Stimulated activated CD8-positive, alpha-beta memory T cell treated with anti-CD3 and anti-CD28 coated beads, Interleukin-4, amount 100 ng/mL, for 4 hours (primary cell): ENCODE measurements at places on chromosomes 6 and 20.
A peak's percentile ranks its signal among the peaks of the same experiment; 100 is the strongest.

- no peak for DNase-seq
These were observed 263.4 kb upstream of the CHD6 start for GRCh38 chr20:41881466-41882046.

DNA sequence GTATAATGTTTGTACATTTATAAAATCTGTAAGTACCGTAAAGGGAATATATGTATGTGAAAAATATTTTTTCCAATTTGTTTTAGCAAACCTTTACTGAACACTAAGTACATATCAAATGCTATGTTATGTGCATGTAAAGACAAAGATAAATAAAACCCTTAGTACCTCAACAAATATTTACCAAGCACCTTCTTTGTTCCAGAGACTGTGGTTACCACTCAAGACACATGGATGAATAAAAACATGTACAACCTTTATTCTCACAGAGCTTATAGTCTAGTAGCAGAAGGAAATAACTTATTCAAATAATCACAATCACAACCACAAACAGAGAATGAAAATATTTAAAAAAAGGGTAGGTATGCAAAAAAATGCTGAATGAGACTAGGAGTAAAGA, 17.5 kb downstream of the TMX4 start:
- no peak for DNase-seq

DNA sequence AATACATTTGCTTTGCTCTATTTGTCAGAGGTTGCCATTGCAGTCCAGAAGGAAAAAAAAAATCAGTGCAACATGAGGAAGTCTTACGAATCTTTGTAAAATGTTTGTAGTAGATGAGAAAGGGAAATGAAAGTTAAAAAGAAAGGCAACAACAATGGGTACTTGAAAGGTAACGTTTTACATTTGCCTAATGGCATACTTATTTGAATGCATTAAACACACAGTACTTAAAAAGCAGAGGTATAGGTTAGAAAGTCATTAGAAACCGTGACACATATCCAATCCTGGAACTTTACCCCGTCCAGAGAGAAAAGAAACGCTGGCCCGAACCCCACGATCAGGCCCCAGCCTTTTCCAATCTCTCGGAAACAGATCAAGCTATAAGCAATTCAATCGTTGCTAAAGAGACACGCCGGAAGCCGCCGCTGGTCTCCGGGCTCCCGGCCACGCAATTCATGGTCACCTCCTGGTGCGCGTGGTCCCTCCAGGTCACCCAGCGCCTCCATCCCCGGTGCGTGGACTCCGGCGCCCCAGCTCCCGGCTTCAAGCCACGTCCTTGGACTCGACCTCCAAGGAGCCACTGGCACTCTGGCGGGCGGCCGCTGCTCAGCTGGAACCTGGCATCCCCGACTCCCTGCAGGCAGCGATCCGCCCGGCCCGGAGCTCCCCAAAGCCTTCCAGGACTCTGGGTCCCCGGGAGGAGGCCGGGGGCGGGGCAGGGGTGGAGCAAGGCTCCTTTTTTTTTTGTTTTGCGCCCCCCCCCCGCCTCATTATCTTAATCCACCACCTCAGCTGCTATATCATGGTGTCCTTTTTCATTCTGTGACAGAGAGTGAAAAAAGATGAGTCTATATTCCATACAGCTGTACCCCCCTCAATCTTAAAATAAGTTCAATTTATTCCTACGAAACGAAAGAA, at the start of gene SLC18B1:
Gene SLC18B1 (minus strand): TSS at position 687 of the 918 bp plus-strand sequence. CDS start 181 bp downstream, at position 506.
- DNase-seq = peak; percentile 23

- no peak for DNase-seq
These were observed 188.9 kb downstream of the TTLL2 start for GRCh38 chr6:167513778-167514177.

GRCh38 chr6:7389451-7390225, at the start of the genes CAGE1 and RIOK1:
TSS of gene CAGE1 (minus strand) at chr6:7389742. CDS start at chr6:7387173, 2,569 bp downstream.
TSS of gene RIOK1 (plus strand) at chr6:7389808. CDS start at chr6:7390003, 195 bp downstream.
- DNase-seq = peak; percentile 87

DNA sequence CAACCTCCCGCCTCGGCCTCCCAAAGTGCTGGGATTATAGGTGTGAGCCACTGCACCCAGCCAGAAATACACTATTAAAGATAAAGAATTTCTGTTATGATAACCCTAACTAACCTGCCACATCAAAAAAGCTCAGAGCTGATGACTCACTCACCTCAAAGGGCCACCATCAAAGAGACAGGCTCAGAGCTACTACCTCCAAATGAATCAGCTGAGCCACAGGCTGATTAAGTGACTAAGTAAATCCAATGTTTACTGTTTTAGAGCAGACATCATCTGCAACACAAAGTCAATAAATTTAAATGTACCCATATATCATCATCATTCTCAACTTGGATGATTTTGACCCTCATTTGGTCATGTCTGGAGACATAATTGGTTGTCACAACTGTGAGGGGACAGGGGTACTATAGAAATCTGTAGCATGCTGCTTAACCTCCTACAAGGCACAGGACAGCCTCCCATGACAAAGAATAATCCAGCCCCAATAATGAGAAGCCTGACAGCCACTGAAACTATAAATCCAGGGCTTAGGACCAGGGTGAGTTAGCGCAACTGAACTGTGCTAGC, 106.5 kb downstream of the ATP9A start:
- no peak for DNase-seq

DNA sequence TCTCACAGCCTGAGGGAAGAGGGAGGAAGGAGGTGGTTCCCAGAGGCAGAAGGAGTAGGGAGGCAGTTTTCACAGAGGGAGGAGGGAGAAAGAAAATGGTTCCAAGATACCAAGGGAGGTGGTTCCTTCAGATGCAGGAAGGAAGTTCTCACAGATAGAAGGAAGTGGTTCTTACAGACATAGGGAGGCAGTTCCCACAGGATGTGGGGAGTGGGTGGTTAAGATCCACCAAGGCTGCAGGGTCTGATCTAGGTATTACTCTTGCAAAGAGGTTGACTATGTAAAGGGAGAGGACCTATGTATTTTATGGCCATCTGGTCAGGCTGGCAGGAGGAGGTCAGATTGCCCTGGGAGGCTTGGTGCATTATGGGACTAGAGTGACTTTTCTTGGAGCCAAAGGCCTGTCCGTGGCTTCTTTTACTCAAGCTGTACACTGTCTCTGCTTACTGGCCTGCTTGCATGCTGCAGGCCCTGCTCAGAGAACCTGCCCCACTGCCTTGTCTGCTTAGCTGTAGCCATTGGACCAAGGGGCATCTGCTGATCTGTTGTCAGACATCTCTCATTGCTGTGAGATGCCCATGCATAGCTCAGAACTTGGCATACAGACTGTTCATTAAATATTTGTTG, 283.7 kb downstream of the DHX35 start:
- DNase-seq = no peak

DNA sequence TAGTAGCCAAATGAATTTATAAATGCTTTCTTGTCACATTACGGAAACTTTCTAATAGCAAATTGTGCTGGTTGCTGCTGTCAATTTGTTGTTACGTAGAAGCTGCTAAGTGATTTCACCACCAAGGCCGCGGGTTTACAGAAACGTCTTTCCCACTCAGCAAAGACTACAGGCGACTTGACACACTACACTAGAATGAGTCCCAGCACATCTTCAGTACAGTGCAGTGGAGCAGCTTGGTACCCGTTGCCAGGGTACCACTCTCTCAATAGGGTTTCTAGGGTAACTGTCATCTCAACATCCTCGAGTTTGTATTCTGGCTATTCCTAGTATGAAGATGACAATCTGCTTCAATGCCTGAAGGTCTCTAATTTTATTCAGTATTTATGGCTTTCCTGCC, 22.7 kb upstream of the ZDHHC14 start:
- DNase-seq = no peak

DNA sequence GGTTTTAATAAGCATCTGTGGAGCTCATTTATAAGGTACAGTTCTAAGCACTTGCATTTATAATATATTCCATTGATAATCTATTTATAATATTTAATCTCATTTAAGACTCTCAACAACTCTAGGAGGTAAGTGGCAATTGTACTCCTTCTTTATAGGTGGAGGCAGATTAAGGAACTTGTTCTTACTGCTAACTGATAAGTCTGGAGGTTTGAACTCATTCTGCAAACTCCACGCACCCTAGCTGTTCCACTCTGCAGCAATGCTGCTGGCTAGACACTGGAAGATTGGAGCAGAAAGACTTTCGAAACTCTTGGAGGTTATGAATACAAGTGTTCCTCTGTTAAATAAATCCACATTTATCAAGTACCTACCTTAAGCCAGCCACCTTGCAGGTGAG, 793 bp upstream of the HDAC2 start:
- DNase-seq = no peak

DNA sequence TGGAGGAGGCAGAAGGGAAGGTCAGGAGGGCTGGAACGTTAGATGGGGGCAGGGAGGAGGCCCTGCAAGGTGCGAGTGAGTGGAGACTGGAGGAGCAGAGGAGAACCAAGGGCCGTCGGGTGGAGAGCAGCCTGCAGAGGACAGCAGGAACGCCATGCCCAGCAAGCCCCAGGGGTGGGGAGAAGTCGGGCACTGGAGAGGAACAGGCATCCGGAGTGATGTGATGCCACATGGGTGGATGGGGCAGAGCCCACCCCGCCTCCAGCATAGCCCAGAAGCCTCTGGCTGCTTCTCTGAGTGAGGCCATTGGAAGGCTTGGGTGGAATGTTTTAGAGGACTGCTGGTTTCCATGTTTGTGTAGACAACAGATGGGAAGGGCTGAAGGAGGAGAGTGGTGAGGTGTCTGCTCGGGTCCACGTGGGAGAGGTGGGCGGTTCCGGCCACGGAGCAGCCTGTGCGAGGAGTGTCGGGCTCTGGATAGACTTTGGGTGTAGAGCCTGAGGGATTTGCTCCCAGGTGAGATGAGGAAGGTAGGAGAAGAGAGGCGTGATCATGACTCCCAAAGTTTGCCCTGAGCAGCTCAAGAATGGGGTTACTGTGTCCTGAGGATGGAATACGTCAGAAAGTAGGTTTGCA, 221.4 kb downstream of the SMOC2 start:
- DNase-seq = no peak

DNA sequence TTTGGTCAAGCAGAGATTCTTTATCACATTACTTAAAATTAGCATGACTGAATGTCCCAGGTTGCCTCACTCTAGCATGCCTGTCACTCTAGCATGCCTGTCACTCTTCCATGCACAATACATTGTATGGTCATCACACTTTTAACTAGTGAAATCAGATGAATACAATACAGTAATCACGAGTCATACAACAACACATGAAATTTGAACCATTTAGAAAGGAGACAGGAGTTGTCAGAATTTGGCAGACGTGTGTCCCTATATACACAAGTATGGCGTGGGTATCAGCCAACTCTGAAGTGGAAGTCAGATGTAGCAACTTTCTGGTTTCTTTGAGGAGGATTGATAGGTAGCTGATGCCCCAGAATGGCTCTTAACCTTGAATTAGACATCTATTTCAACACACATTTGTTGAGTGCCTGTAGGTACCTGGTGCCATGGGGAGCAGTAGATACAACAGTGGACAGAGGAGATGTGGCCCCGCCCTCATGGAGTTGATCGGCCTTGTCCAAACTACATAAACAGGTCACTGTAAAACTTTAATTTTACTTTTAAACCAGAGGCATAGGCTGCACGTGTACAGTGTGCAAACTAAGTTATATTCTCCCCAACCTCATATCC, 116.1 kb upstream of the TIAM2 start:
- DNase-seq = no peak

DNA sequence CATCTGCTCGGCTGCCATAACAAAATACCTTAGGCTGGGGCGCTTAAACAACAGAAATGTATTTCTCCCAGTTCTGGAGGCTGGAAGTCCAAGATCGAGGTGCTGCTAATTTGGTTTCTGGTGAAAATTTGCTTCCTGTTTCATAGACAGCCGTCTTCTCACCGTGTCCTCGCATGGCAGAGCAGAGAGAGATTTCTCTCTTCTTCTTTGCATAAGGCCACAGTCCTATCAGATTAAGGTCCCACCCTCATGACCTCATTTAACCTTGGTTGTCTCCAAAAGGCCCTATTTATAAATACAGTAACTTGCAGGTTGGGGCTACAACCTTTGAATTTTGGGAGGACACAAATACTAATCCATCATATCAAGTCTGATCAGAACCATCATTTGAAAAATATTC, 544.3 kb downstream of the KIF16B start:
- DNase-seq = no peak

- no peak for DNase-seq
These were observed 4.5 kb upstream of the TREM2 start for GRCh38 chr6:41167173-41167963.

GRCh38 chr20:57594092-57594951, 25.9 kb downstream of the ZBP1 start:
- DNase-seq = peak; percentile 25

DNA sequence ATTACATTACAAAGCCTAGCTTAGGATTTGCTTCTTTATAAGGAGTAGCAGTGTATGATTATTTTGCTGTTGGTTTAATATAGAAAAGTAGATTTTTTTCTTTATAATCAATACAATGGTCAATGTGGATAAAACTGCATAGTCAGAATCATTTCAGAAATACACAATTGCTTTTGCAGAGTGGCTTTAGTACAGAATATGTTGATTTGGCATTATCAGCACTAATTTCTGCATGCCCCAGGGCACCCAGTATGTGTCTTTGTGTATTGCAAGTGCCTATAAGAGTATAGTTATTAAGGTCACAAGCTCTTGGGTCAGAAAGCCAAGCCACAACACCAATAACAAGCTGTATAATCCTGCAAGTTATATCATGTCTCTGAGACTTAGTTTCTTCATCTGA, 258.4 kb downstream of the PLCB1 start:
- DNase-seq = no peak

GRCh38 chr20:20926222-20926905, 179.8 kb downstream of the LINC00237 start:
- no peak for DNase-seq

DNA sequence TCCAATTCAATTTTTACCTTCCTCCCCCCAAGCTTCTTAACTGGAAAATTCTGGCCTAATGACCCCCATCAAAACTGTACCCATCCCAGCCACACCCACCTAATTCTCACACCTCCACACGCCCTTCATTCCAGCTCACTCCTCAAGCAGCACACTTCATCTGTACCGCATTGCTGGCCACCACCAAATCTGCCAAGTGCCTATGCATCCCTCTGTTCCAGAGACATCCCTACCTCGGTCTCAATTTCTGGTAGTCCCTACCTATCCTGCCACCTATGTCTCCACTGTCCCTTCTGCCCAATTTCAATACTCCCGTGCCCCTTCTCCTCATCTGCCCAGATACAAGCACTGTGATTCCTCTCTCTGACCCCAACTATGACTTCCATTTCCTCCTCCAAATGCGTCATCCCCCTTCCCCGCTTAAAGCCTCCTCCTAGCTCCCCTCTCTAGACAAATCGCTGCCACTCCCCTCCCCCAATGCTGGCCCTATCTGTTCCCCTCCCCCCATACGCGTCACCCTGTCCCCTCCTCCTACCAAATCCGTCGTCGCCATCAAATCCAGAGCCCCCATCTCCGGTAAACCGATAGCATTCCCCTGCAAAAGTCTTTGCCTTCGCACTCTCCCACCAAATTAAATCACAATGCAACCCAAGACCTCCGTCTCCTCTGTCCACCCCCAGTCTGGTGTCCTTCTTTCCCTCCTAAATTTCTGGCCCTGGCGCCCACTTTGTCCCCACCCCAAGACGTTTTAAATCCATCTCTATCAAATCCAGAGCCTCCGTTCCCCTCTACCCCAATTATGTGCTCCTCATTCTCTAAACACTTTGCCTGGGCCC, 1.2 kb downstream of the MTCH1 start:
- DNase-seq = peak; percentile 17
